Osteocyte (in vitro differentiated cells): ENCODE measurements at places on chromosomes 7 and 10. TPM values are rescaled to one million over a fixed set of nuclear protein-coding genes. Genes with fewer than 3 reads are reported as not detected.
A peak's percentile ranks its signal among the peaks of the same experiment; 100 is the strongest.

- H3K4me1 ChIP-seq, result peaks cover 6% of the 10 kb centered on the region
- no peak for DNase-seq
- no peak overlapping the region for H3K27ac ChIP-seq
- peaks cover 9% of the 10 kb centered on the region for H3K27me3 ChIP-seq
- no peak overlapping the region for H3K4me3 ChIP-seq
These were observed 100.7 kb upstream of the WAC start for GRCh38 chr10:28432210-28432676.

Gene DBF4
- total RNA-seq, result 9.0 and 9.7 TPM in 2 replicates

DNA sequence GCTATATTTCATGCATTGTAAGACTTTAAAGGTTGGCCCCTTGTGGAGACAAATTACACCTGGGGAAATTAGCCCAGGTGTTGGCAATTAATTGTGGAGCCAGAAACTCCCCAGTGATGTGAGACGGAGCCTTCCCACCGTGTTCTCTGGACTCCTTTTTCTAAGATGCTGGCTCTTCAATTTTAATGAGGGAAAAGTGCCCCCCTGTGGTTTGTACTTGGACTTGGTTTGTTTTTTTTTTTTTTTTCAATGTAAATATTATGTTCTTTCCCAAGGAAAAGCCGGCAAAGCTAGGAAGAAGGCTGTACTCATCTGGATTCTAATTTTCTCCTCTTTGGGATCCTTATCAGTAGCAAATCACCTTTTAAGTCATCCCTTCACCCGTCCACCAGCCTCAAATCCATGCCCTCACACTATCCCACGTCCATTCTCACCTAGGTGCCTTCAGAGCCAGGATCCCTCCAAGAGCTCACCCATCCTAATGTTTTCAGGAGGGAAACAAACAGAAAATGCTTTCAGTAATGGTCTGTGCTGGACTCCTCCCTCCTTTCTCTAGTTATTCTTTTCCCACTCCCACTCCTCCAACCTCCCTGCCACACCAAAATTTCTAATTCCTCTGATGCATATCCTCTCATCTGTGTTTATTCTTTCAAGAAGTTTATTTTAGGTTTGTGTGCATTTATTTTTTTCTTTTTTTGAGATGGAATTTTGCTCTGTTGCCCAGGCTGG, 20.4 kb upstream of the ST8SIA6 start:
- peaks cover 14% of the 10 kb centered on the region for H3K27me3 ChIP-seq
- no peak overlapping the region for H3K27ac ChIP-seq
- no peak overlapping the region for H3K4me3 ChIP-seq
- peaks cover 7% of the 10 kb centered on the region for H3K4me1 ChIP-seq
- H3K36me3 ChIP-seq, result no peaks in the 10 kb centered on the region

DNA sequence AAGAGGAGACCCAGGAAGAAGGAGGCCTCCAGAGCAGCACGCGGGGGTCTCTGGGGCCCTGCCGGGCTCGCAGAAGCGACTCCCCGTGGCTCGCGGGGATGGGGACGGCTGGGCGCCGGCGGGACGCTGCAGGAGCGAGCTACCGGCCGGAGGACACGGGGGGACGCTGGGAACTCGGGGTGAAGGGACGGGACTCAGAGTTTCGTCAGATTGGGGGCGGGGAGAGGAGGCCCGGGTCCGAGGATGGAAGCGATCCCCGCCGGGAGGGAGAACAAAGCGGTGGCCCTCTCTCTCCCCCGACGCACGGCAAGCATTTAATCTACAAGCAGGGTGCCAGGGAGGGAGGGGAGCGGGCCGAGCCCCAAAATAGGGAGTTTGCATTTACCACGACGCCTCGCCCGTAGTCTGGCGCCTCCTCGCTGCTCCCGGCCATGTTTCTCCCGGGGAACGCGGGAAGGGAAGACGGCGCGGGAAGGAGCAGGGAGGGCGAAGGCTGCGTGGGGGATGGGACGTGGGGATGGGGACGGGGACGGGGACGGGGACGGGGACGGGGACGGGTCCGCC, at the start of gene PRTFDC1:
Gene PRTFDC1 (minus strand): TSS at position 464 of the 564 bp plus-strand sequence. CDS start 31 bp downstream, at position 433.
- no peak for DNase-seq
- H3K27me3 ChIP-seq, result no peaks in the 10 kb centered on the region
- no peaks in the 10 kb centered on the region for H3K36me3 ChIP-seq
- peaks cover 32% of the 10 kb centered on the region for H3K4me1 ChIP-seq

- no peaks in the 10 kb centered on the region for H3K27me3 ChIP-seq
- H3K4me1 ChIP-seq, result no peaks in the 10 kb centered on the region
- peak; percentile 6 for DNase-seq
- H3K27ac ChIP-seq, result no peak overlapping the region
- no peaks in the 10 kb centered on the region for H3K36me3 ChIP-seq
These were observed 626.0 kb downstream of the ACTR3B start for GRCh38 chr7:153385502-153385901.

GRCh38 chr7:101542527-101543241, 86.4 kb downstream of the MYL10 start:
- no peak overlapping the region for H3K27ac ChIP-seq
- peak; percentile 90 for DNase-seq
- peaks cover 7% of the 10 kb centered on the region for H3K36me3 ChIP-seq
- H3K27me3 ChIP-seq, result no peaks in the 10 kb centered on the region
- H3K4me3 ChIP-seq, result no peak overlapping the region

GRCh38 chr7:51265066-51265907, 51.3 kb downstream of the COBL start:
- H3K36me3 ChIP-seq, result no peaks in the 10 kb centered on the region
- no peaks in the 10 kb centered on the region for H3K27me3 ChIP-seq
- DNase-seq, result no peak
- no peaks in the 10 kb centered on the region for H3K4me1 ChIP-seq

DNA sequence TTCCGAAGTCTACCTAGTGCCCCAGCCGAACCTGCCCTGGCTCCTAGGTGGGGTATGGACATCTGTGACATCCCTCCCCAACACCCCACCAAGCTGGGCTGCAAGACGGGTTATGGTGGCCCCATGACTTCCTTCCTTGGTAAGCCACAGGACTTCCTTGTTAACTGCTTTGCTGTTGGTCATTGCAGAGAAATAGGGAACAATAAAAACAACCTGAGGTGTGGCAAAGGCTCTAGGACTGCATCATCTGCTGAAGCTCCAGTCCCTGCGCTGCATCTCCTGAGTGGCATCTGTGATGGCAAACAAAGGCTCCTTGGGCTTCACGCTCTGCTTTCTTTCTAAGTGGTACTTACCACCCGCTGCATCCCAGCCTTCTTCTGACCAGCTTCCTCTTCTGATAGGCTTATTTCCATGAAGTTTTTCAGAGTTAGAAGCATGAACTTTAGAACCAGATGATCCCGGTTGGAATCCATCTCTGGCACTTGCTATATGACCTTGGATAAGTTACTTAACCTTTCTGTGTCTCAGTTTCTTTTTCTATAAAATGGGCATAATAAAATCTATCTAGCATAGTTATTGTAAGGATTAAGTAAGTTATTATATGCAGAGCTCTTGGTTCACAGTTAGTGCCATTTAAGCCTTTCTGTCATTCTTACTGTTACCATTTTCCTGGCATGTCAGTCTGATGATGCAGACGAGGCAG, 216.8 kb downstream of the RPS24 start:
- no peaks in the 10 kb centered on the region for H3K36me3 ChIP-seq
- peaks cover 20% of the 10 kb centered on the region for H3K4me1 ChIP-seq
- no peak overlapping the region for H3K27ac ChIP-seq
- H3K4me3 ChIP-seq, result no peak overlapping the region
- no peak for DNase-seq

- no peak overlapping the region for H3K4me3 ChIP-seq
- no peaks in the 10 kb centered on the region for H3K36me3 ChIP-seq
- H3K27me3 ChIP-seq, result peaks cover 9% of the 10 kb centered on the region
- H3K4me1 ChIP-seq, result peaks cover 28% of the 10 kb centered on the region
- no peak for DNase-seq
These were observed 15.3 kb upstream of the AKR1C1 start for GRCh38 chr10:4947635-4948596.

DNA sequence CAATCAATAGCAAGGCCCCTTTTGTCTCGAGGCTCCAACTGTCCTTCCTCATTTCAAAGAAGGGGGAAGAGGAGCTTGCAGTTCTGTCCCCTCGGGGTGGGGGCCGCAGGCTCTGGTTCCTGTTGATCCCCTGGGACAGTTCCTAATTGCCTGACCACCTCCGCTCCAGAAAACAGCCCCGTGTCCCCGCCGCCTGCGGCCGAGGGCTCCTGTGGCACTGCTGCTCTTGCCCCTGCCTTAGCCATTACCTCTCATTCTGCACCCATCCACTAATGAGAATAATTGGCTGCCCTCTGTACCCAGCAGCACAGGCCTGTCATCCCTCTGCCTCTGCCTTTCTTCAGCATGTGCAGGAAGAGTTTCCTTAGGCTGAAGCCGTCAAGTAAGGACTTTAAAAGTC, 668.3 kb upstream of the FOXK1 start:
- no peak for DNase-seq
- no peaks in the 10 kb centered on the region for H3K4me1 ChIP-seq
- H3K36me3 ChIP-seq, result peaks cover 7% of the 10 kb centered on the region

- DNase-seq, result no peak
- H3K4me1 ChIP-seq, result no peaks in the 10 kb centered on the region
- H3K36me3 ChIP-seq, result no peaks in the 10 kb centered on the region
- H3K27ac ChIP-seq, result no peak overlapping the region
- H3K27me3 ChIP-seq, result peaks cover 4% of the 10 kb centered on the region
- H3K4me3 ChIP-seq, result no peak overlapping the region
These were observed 1346.8 kb upstream of the CELF2 start for GRCh38 chr10:9670911-9671310.

Gene AGBL3
- total RNA-seq, result 1.2 and 1.3 TPM in 2 replicates

DNA sequence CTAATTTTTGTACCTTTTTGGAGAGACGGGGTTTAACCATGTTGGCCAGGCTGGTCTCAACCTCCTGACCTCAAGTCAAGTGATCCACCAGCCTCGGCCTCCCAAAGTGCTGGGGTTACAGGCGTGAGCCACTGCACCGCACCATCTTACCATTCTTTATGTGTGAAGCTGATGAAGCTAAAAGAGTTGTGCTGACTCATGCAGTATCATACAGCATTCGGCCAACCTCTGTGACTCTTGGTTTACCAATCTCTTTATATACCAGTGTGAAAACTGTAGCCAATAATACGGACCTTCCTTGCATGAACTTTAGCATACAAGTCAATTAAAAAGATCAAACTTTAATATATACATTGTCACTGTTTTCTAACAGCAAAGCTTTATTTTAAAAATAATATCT, 878.2 kb upstream of the MBL2 start:
- H3K36me3 ChIP-seq, result no peaks in the 10 kb centered on the region
- no peaks in the 10 kb centered on the region for H3K27me3 ChIP-seq
- no peak overlapping the region for H3K27ac ChIP-seq

DNA sequence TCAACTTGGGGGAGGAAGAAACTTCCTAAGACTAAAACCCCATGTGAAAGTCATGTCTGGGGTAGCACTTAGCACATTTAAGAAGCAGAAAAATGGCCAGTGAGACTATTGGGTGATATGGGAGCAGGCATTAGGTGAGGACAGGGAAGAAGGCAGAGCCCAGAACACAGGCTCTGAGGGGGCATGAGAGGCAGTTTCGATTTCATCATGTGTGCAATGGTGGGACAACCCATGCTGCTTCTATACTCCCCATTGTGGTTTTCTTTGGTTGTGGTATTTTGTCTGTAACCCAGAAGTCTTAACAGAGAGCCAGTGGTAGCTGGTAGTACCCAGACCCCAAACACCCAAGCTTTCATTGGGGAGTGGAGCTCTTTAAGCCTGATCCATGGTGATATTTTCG, 752.0 kb downstream of the GRID1 start:
- H3K4me3 ChIP-seq, result no peak overlapping the region
- no peaks in the 10 kb centered on the region for H3K36me3 ChIP-seq
- no peak overlapping the region for H3K27ac ChIP-seq
- no peaks in the 10 kb centered on the region for H3K27me3 ChIP-seq
- peak; percentile 15 for DNase-seq

Gene SCRN1
- total RNA-seq, result 104 and 106 TPM in 2 replicates

DNA sequence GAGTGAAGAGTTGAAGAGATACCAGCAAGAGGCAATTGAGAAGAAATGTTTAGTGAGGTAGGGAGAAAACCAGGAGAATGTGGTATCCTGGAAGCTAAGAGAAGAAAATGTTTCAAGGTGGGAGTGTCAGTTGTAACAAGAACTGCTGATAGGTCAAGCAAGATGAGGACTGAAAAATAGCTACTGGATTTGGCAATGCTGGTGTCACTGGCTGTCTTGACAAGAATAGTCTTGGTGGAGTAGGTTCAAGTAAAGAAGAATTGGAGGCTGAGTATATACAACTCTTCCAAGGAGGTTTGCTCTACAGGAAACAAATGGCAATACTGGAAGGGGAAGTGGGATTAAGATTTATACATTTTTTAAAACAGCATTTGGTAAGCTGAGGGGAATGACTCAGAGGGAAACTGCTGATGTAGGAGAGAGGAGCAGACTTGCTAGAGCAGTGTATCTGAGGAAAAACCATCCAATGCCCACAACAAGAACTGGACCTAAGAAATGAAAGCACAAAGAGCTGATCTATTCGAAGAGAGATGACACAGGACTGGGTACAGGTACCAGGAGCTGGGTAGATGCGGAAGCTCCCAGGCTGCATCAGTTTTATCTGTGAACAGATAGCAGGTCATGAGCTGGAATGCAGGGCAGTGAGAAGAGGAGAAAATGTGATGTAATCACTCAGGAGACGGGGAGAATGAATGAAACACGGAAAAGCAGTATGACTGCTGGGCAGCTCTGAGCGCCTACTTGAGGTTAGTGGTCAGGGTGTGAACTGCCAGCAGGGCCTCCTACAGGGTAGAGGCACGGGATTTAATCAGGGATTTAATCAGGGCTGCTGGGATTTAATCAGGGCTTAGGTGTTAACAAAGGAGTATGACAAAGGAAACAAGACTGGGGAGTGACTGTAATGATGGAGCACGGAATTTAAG, 34.5 kb downstream of the FAM25A start:
- no peaks in the 10 kb centered on the region for H3K27me3 ChIP-seq
- H3K27ac ChIP-seq, result no peak overlapping the region
- no peak overlapping the region for H3K4me3 ChIP-seq
- no peak for DNase-seq
- H3K4me1 ChIP-seq, result peaks cover 28% of the 10 kb centered on the region

DNA sequence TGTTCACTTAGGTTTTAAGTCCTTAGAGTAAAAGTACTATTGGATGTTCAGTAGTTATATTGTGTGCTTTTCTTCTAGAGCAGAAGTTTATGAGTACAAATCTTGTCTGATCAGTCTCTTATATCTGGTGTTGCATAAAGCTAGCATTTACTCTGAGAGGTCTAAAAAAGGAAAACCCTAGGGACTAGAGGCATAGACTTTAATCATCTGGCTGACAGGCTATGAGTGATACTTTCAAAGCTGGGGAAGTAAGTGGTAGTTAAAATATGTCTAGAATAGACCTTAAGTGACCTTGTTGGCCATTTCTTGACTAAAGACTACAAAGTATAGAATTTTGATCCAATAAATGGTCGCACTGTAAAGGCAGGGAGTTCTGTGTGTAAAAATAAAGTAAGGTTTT, 32.9 kb upstream of the PHYHIPL start:
- H3K36me3 ChIP-seq, result no peaks in the 10 kb centered on the region
- no peak overlapping the region for H3K4me3 ChIP-seq
- H3K27ac ChIP-seq, result no peak overlapping the region
- peaks cover 32% of the 10 kb centered on the region for H3K27me3 ChIP-seq
- DNase-seq, result no peak

Gene CRYGN
- total RNA-seq, result not detected in 2 replicates

- H3K4me1 ChIP-seq, result no peaks in the 10 kb centered on the region
- DNase-seq, result no peak
- H3K27ac ChIP-seq, result no peak overlapping the region
- H3K27me3 ChIP-seq, result peaks cover 24% of the 10 kb centered on the region
- H3K4me3 ChIP-seq, result no peak overlapping the region
These were observed 136.2 kb upstream of the NRBF2 start for GRCh38 chr10:62996925-62997324.
